T-cell (primary cell): ENCODE measurements at places on chromosomes 2 and 18.

- no peak for DNase-seq
Observed at GRCh38 chr18:35974181-35974580, 1.7 kb downstream of the RMP24 start.

GRCh38 chr2:60053791-60054190, 499.7 kb downstream of the BCL11A start:
- no peak for DNase-seq

DNA sequence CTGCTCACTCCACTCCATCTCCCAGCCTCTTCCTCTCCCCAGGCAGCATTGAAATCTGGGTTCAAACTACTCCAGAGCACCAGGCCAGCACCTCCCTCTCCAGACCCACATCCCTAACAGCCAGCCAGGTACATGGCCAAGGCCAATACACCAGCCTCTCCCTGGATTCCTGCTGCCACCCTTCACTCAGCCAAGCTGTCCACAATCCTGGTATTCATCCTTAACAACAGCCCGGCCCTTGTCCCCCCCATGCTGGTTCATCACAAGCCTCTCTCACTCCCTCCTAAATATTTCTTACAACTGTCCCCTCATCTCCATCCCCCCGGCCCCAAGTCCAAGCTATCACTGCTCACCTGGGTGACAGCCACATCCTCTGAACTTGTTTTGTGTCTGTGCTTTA, 129.9 kb upstream of the HAAO start:
- no peak for DNase-seq

- DNase-seq, result no peak
Observed at GRCh38 chr2:104043864-104044263, 810.1 kb upstream of the POU3F3 start.

DNA sequence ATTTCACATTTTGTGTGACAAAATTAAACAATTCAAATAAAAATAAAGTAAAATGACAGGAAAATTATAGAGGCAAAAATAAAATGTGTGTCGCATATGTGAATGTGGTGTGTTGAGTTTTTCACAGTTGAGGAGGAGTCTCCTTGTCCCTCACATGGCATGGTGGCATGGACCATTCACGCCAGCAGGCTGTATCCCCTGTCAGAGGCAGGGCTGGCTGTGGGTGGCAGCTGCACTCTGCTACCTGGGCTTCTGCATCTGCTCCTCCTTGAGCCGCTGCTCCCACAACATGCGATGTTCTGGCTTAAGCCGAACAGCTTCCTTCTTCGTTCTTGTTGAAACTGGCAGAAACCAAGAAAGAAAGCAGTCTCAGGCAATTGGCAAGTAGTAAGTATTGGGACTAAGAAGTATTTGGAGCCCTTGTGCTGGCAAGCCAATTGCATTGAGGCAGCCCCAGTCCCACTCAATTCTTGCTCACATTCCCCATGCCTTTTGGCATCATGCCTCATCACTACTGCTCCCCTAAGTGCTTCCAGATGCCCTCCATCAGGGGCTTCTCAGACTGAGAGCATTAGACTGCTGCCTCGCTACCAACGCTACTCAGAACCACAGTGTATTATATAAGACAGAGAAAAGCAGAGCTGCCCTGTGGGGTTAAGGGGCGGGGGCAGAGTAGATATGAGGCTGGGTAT, 177.9 kb upstream of the NABP1 start:
- no peak for DNase-seq

- DNase-seq, result no peak
Observed at GRCh38 chr2:237433920-237434676, 20.1 kb upstream of the COL6A3 start.

DNA sequence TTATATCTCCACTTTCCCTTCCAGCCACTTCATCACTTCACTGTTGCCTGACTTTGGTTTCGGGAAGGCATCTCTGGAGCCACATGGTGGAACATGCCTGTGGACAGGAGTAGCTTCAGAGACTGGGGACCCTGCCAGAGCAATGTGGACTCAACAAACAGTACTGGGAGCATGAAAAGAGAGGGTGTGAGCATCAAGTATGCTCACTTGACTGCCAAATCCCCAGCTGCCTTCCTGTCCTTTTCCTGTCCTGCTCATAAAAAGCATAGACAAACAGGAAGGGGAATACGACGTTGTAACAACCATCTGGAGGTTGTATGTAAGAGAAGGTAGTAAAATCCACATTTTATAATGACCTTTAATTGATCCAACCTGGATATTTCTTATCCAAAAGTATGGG, 61.3 kb upstream of the CSRNP3 start:
- DNase-seq, result no peak

DNA sequence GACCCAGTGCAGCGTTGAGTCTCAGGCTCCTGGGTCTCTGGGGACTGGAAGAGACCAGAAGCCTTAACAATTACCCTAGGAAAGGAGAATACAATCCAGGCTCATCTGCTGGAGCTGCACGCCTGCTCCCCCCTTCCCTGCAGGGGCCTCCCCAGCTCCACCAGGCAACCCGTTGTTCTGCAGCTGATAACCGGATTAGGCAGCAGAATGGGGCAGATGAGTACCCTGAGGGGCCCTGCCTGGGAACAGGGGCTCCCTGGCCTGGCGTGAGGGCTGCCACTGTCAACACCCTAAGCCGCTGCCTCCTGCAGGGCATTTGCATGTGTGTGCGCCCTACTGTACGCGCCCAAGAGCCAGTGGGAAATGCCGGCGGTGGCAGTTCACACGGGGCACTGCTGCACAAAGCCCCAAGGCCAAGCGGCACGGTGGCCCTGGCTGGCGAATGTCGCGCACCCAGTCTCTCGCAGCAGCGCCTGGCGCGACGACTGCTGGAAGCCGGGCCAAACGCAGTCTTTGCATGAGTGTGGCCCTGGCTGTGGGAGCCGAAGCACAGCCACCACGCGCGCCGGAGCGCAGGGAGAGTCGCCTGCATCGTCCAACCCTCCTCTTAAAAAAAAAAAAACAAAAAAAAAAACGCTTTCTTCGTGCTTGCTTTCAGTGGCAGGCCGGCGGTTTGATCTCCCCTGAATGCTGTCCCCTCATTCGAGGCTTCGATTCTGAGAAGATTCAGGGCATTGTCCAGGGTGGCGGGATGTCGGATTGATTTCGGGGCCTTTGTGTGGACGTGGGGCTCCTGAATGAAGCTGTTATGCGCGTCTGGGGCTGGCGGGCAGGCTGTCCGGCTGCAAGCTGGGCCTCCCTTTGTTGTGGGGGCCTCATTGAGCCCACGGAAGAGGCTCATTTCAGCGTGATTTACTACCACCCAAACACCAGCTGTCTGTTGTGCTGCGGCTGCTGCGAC, 63.8 kb downstream of the SETBP1 start:
- DNase-seq, result no peak

DNA sequence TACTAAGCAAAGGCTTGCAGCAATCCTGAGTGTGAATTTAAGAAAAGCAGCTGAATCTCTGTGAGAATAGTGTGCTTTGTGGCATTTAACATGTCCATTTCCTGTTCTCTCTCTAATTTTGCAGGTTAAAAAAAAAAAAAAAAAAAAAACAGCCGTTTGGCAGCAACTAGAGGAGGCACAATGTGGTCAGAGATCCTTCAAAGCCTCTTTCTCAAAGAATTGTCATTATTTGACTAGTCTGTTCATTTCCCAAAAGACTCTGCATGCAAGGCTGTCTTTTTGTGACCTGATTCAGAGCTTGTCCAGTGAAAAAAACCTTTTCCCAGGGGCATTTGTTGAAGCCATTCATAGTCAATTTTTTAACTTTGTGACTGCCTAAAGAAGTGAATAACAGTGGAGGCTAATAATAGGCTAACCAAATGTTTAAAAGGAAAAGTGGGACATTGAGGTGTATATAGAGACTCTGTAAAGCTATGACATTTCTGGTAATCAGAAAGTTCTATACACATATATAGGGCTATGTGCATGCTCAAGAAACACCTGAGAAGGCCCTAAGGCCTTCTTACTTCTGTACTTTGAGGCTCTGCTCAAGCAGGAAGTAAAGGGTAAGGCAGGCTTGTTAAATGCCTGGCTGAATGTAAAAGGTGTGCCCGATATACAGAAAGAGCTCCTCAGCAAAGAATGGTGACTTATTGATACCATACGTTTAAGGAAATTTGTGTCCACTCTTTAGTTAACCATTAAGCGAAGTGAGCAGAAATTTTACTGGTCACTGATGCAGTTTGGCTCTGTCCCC, 289.6 kb upstream of the RAB6C start:
- DNase-seq, result no peak

GRCh38 chr2:73111073-73112025, 1.4 kb downstream of the RAB11FIP5 start:
- DNase-seq, result no peak

DNA sequence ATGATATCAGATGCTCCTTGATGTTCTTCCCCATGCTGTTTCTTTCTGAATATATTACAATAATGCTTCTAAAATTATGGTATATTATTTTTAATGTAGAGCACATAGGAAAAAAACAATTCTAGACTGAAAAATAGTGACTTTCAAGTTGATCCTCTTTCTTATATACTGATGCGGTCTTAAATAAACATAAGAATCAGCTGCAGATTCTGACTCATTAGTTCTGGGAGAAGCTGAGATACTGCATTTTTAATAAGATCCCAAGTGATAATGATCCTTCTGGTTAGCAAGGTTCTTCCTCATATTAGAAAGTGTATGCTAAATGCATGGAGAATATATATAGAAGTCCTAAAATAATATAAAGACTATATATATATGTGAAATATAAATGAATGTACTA, 124.9 kb downstream of the XIRP2 start:
- DNase-seq, result no peak

- peak; percentile 56 for DNase-seq
Observed at GRCh38 chr2:113324684-113325160, 46.0 kb upstream of the PAX8 start.

GRCh38 chr2:152620208-152620607, 97.1 kb downstream of the PRPF40A start:
- no peak for DNase-seq

GRCh38 chr2:227033471-227034148, 130.4 kb downstream of the COL4A4 start:
- DNase-seq, result peak; percentile 2

- DNase-seq, result no peak
Observed at GRCh38 chr2:237475704-237476141, 11.3 kb upstream of the MLPH start.

DNA sequence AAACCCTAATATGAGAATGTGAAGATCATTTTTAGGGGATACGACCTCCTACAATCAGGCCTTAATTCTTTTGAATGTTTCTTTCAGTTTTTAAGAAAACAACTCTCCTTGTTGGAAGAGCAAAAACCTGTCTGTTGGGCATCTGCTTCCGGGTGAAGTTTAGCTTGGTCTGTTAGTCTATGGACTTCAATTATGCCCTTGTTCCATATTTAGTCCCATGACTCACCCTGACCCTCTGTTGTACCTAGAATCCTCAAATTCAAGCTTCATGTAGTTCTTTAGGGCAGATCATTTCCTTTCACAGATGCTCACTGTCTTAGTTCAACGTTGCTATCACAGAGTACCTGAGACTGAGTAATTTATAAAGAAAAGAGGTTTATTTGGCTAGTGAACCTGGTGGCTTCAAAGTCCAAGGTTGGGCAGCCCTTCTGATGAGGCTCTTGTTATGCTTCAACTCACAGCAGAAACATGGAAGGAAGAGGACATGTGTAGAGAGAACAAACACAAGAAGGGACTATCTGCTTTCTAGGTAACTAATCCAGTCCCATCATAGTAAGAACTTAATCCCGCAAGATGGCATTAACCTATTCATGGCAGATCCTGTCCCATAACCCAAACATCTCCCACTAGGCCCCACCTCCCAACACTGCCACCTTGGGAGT, 82.5 kb upstream of the SERPINE2 start:
- DNase-seq, result no peak

DNA sequence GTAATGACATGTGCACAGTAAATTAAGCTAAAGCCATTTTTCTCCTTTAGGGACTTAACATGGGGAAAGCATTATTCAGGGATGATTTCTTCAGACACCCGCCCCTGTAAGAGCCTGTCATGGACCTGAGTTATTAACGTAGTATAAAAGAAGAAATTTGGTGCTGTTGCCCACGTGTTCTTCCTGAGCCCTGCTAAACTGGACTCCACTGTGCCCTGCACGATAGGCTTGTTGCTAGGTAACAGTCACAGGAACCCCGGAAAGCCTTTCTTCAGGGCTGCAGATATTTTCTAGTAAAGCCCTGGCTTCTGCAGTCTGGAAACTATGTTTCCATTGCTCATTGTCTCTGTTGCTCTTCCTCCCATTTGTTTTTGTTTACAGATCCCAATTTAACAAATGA, 157.9 kb downstream of the LRRC30 start:
- no peak for DNase-seq
